Prostate gland (tissue), 2 donors: ENCODE measurements at places on chromosomes 7 and 10.

DNA sequence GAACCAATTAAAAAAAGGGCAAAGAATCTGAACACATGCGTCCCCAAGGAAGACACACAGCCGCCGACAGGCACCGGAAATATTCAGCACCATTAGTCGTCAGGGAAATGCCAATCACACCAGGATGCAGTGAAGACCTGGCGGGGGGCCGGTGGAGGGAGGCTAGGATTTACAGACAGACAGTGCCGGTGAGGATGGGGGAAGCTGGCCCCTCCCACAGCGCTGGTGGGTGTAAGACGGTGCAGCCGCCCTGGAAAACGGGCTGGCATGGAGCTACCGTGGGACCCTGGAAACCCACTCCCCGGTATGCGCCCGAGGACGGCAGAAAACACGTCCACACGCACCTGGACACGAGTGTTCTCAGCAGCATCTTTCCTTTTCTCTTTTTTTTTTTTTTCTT is 4.8 kb upstream of the ADAP1 start:
- no peak for DNase-seq

DNA sequence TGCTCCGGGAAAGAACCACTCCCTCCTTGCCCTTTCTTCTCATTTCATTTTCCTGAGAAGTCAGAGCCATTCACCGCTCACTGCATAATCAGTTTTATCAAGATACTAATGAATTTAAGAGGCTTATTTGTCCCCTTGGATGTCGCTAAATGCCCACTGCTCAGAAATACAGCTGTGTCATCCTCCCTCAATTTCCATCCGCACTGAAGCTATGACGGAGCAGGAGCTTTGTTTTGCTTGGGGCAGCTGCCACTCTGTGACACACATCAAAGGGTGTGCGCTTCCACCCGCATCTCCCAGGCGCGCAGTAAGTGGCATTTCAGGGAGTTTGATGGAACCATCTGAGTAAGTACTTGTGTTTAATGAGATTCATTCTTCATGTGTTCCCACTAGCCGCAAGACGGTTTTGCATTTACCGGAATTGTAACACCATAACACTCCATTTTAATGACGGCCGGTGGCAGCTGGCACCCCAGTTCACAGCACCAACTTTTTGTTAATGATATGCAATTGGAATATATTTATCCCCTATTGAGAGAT is 103.8 kb upstream of the PARD3 start:
- no peak for DNase-seq

DNA sequence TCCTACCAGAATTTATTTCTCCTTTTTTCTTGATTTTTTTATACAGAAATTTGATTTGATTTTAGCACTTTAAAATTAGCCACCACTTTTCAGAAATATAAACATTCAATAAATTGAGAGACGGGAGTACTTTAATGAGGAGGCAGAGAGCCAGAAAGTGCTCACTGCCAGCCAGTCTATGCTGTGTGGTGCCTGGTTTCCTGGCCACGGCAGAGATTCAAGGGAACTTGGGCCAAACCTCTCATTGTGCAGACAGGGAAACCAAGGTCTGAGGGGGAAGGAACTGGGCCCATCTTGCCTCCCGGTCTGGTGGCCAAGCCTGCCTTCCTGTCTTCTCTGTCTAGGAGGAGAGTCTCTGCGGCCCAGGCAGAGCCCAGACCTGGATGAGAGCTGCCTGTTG is 25.9 kb downstream of the ADAMTS14 start:
- no peak for DNase-seq

DNA sequence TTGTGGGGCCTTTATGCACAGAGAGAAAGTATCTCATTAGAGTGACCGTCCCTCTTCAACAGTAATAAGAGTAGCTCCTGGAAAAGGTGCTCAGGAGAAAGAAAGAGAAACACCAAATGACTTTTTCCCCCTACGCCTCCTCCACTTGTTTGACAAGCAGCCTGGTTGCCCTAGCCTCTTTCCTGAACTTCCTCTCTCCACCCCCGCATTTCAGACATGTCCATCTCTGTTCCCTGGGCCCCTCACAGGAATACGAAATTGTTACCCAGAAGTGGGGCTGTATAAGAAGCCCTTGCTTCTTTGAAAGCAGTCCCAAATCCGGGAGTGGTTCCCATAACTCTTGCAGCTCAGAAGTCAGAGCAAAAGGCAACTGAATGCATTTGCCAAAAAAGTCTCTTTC is 119.6 kb upstream of the ADO start:
- no peak for DNase-seq

GRCh38 chr10:16992611-16993119 is 136.9 kb downstream of the CUBN start:
- peak; percentile 23 for DNase-seq
